ENCODE measurements at places on chromosomes 2 and 18. TPM values are rescaled to one million over a fixed set of nuclear protein-coding genes. Genes with fewer than 3 reads are reported as not detected.

- H3K27me3 ChIP-seq, result no peaks in the 10 kb centered on the region
- DNase-seq, result peak; percentile 27
- no peaks in the 10 kb centered on the region for H3K36me3 ChIP-seq
- no peaks in the 10 kb centered on the region for H3K4me1 ChIP-seq
- no peak overlapping the region for H3K27ac ChIP-seq
Observed at GRCh38 chr2:71801969-71802368, 345.7 kb downstream of the CYP26B1 start.

Gene OXER1
- 1.3 TPM for total RNA-seq

GRCh38 chr18:66872277-66872676 is 268.4 kb upstream of the CDH19 start:
- H3K36me3 ChIP-seq, result no peaks in the 10 kb centered on the region
- H3K4me1 ChIP-seq, result no peaks in the 10 kb centered on the region

Gene HAAO
- total RNA-seq, result 1.8 TPM

DNA sequence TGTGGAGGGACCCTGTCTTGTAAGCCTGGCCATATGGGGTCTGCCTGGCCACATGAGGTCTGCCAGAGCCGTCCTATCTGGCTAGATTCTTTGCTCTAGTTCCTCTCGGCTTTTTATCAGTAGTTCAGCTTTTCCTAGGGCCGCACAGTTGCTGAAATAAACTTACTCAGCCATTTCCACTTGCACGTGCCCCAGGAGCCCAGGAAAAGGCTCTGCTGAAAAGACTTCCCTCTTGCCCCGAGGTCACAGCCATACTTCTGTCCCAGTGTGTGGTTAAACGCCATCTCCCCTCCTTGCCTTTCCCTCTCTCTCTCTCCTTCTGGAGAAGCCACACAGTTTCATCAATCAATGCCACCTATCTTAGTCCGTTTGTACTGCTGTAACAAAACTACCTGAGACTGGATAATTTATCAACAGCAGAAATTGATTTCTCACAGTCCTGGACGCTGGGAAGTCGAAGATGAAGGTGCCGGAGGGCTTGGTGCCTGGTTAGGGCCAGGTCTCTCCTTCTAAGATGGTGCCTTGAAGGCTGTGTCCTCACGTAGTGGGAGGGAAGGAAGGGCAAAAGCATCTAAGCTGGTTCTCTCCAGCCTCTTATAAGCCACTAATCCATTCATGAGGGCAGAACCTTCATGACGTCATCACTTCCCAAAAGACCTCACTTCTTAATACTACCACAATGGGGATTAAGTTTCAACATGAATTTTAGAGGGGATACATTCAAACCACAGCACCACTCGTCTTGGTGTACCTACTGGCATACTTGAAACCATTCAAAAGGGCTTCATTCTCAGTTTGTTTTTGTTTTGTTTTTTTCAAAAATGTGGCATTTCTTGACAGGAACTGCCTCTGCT is 11.2 kb upstream of the GALM start:
- H3K36me3 ChIP-seq, result no peaks in the 10 kb centered on the region
- H3K27ac ChIP-seq, result no peak overlapping the region
- no peak overlapping the region for H3K4me3 ChIP-seq
- H3K4me1 ChIP-seq, result peaks cover 6% of the 10 kb centered on the region

- no peaks in the 10 kb centered on the region for H3K27me3 ChIP-seq
- no peaks in the 10 kb centered on the region for H3K36me3 ChIP-seq
- H3K4me3 ChIP-seq, result no peak overlapping the region
- no peaks in the 10 kb centered on the region for H3K4me1 ChIP-seq
- H3K27ac ChIP-seq, result no peak overlapping the region
- DNase-seq, result no peak
Observed at GRCh38 chr2:142037066-142037465, 93.8 kb downstream of the LRP1B start.

DNA sequence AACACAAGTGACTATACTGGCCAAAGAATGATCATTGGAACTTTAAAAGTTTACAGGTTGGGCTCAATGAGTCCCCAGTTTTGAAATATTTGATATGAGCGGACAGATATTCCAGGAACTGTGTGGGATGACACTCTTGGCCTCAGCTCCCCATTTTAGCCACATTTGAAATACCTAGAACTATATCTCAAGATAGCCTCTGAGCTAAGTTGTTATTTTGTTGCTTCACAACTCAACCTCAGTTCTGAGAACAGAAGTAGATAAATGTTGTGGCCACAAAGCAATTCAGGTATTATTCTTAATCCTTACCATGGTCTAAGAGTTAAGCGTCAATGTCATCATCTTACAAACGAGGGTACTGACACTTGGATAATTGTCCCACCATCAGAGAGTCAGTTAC is 172.2 kb upstream of the SETBP1 start:
- no peak for DNase-seq
- H3K36me3 ChIP-seq, result no peaks in the 10 kb centered on the region
- H3K27ac ChIP-seq, result peak overlapping the region; percentile 17
- no peak overlapping the region for H3K4me3 ChIP-seq

GRCh38 chr18:70673831-70674230 is 385.0 kb downstream of the SOCS6 start:
- no peaks in the 10 kb centered on the region for H3K4me1 ChIP-seq
- H3K27me3 ChIP-seq, result no peaks in the 10 kb centered on the region
- no peaks in the 10 kb centered on the region for H3K36me3 ChIP-seq
- DNase-seq, result no peak
- H3K27ac ChIP-seq, result no peak overlapping the region

DNA sequence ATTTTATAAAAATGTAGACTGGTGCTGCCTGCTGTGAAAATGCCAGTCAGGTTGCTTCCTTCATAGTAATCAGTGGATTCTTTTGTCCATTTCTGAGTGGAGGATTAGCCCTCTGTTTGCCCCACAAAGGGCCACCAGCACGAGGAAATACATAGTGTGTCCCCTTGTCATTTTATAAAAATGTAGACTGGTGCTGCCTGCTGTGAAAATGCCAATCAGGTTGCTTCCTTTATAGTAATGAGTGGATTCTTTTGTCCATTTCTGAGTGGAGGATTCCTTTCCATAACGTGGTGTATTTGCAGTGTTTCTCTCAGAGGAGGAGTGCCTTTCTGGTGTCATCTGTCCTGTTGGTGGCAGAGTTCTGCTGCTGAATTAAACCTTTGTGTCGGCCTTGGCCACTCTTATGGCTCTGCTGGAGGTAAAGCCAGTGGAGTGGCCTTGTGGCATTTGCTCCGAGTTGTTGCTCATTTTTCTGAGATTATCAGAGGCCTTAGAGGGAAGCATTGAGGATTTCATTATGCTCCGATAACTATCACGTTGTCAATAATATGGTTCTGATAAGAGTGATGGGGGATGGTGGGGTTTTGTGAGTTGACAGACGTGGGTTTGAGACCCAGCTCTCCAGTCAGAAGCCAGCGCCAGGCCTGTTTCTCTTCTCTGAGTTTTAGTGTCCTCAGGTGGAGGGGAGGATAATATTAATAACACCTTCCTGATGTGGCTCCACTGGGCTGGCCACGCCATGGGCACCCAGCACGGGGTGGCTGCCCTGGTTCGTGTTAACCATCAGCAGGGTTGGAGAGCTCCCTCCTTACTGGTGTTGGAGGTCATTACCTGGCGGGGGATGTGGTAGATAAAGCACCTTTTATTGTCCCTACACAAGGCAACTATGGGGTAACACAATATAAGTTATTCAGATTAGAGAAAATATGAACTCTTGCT is 96.6 kb downstream of the NEDD4L start:
- H3K4me1 ChIP-seq, result peaks cover 21% of the 10 kb centered on the region
- H3K27ac ChIP-seq, result peak overlapping the region; percentile 27
- H3K36me3 ChIP-seq, result no peaks in the 10 kb centered on the region

GRCh38 chr2:71313016-71313766 is 18.4 kb upstream of the ZNF638 start:
- DNase-seq, result no peak
- H3K4me1 ChIP-seq, result no peaks in the 10 kb centered on the region
- no peak overlapping the region for H3K27ac ChIP-seq
- H3K36me3 ChIP-seq, result no peaks in the 10 kb centered on the region

GRCh38 chr18:73614812-73615211 is 532.8 kb downstream of the FBXO15 start:
- no peak overlapping the region for H3K4me3 ChIP-seq
- H3K27me3 ChIP-seq, result no peaks in the 10 kb centered on the region
- H3K4me1 ChIP-seq, result no peaks in the 10 kb centered on the region
- H3K36me3 ChIP-seq, result no peaks in the 10 kb centered on the region
- DNase-seq, result no peak

GRCh38 chr18:76589866-76590265 is 94.8 kb upstream of the ZNF516 start:
- DNase-seq, result no peak
- H3K36me3 ChIP-seq, result no peaks in the 10 kb centered on the region
- no peaks in the 10 kb centered on the region for H3K27me3 ChIP-seq
- H3K27ac ChIP-seq, result no peak overlapping the region
- no peak overlapping the region for H3K4me3 ChIP-seq
- H3K4me1 ChIP-seq, result no peaks in the 10 kb centered on the region

DNA sequence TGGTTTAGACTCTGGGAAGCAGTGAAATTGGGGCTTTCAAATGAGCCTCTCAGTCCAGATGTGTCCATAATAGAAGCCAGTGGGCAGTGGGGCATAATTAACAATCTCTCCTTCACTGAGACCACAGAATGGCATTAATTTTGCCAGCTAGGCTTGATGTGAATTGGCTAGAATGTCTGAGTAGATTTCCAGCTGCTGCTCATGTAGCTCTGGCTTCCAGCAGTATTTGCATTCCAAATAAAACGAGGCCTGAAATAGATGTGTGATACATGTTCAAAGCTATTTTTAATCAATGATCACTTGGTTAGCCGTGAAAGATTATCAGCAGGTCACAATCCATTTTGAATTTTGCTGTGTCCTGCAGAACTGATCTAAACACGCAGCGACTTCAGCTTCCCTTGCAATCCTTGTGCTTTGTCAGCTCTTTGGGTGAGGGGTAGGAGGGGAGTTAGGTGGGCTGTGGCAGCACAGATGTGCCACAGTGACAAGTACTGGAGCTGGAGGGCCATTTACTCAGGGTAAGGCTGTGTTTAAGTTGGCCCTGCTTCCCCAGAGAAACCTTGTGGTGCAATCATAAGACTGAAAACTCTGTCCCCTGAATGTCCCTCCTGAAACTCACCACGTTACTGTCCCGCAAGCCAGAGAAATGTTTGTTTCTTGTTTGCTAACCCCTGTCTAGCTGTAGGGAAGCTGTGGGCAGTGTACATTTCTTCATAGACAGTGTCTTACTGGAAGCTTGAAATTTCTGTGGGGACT is 56.9 kb upstream of the TMEM178A start:
- DNase-seq, result no peak
- no peak overlapping the region for H3K4me3 ChIP-seq
- no peak overlapping the region for H3K27ac ChIP-seq
- H3K4me1 ChIP-seq, result peaks cover 6% of the 10 kb centered on the region
- H3K36me3 ChIP-seq, result no peaks in the 10 kb centered on the region

DNA sequence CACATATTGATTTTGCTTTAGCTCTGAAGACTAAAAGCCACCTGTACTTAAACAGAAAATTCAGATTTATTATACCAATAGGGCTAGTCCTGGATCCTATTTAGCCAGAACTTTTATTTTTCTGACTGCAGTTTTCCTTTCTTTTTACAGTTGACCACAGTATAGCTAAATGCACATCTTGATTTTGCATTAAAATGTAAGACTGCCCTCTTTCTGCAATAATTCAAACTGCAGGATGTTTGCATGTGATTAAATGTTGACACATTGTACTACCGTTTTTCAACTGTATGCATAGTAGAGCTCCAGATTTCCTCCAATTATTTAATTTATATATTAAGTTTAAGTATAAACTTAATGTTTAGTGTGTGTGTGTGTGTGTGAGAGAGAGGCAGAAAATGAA is 1262.9 kb downstream of the SUCLG1 start:
- no peak for DNase-seq
- H3K4me1 ChIP-seq, result no peaks in the 10 kb centered on the region
- no peak overlapping the region for H3K27ac ChIP-seq
- H3K36me3 ChIP-seq, result no peaks in the 10 kb centered on the region

Gene CFAP65
- 5.1 TPM for total RNA-seq

- H3K27ac ChIP-seq, result peak overlapping the region; percentile 69
- H3K4me3 ChIP-seq, result no peak overlapping the region
- no peak for DNase-seq
- H3K4me1 ChIP-seq, result peaks cover 5% of the 10 kb centered on the region
- H3K27me3 ChIP-seq, result no peaks in the 10 kb centered on the region
Observed at GRCh38 chr2:218315397-218315796, 23.1 kb upstream of the TMBIM1 start.

GRCh38 chr2:230412846-230413245 is 3.2 kb upstream of the SP100 start:
- H3K4me3 ChIP-seq, result no peak overlapping the region
- H3K4me1 ChIP-seq, result peaks cover 54% of the 10 kb centered on the region
- H3K27ac ChIP-seq, result peak overlapping the region; percentile 93
- DNase-seq, result no peak
- H3K27me3 ChIP-seq, result no peaks in the 10 kb centered on the region

- no peaks in the 10 kb centered on the region for H3K36me3 ChIP-seq
- no peak overlapping the region for H3K4me3 ChIP-seq
- H3K27ac ChIP-seq, result no peak overlapping the region
Observed at GRCh38 chr2:177098001-177098613, 114.5 kb upstream of the HNRNPA3 start.

Gene DUSP19
- total RNA-seq, result 3.5 TPM

GRCh38 chr18:8657873-8658470 is 47.4 kb upstream of the MTCL1 start:
- no peak overlapping the region for H3K4me3 ChIP-seq
- no peaks in the 10 kb centered on the region for H3K27me3 ChIP-seq
- DNase-seq, result no peak
- H3K4me1 ChIP-seq, result no peaks in the 10 kb centered on the region

DNA sequence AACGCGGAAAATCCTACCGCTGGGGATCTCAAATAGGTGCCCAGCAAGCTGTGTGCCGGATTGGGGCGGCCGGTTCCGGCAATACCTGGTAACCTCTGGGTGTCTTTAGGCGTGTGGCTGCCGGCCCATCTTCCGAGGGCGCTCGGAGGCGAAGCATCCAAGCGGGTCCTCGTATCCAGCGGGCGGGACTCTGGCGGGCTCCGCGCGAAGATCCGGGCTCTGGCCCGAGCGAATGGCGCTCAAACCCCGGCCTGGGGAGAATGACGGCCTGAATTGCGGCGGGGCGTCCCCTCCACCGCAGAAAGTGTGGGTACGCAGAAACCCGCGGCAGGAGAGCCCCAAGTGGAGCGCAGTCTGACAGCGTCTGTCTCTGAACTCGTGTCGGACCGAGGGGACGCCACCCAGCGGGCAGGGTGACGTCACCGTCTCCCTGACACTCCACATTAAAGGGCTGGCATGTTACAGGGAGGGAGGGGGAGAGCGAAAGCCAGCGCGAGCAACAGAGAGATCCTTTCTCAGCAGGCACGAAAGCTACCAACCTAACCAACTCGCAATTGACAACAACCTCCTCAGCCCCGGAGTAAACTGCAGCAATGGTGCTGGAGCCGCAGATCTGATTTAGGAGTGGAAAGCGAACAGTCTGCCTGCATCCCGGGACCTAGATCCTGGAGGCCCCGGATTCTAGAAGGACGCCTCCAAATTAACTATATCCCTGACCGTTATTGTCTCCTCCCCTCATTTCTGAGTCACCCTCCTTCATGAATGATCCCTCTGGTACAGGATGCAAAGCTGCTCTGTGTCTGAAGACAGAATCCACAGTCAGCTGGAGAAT is at the start of gene SKOR2:
TSS of gene SKOR2 (minus strand) at position 372 of the 832 bp plus-strand sequence. CDS start 2,477 bp downstream, outside the sequence.
- no peaks in the 10 kb centered on the region for H3K36me3 ChIP-seq
- DNase-seq, result peak; percentile 63
- no peak within 1 kb of the TSS for H3K4me3 ChIP-seq

Measured in upper lobe of left lung (tissue), 6 donors.